ENCODE measurements at places on chromosomes 16 and 17. TPM values are rescaled to one million over a fixed set of nuclear protein-coding genes. Genes with fewer than 3 reads are reported as not detected.

The BMERB1 gene
- polyA plus RNA-seq, result 74.9 TPM

The NEUROD2 gene
- not detected for polyA plus RNA-seq

The OR2C1 gene
- not detected for polyA plus RNA-seq

The C17orf100 gene
- polyA plus RNA-seq, result 0.86 TPM

The UBE2G1 gene
- 19.4 TPM for polyA plus RNA-seq

The EFNB3 gene
- 0.15 TPM for polyA plus RNA-seq

The CA7 gene
- polyA plus RNA-seq, result not detected

The TBC1D3H gene
- polyA plus RNA-seq, result not detected

The GNGT2 gene
- 2.6 TPM for polyA plus RNA-seq

The NAA60 gene
- polyA plus RNA-seq, result 39.1 TPM

The CCDC102A gene
- polyA plus RNA-seq, result 8.1 TPM

The TAC4 gene
- not detected for polyA plus RNA-seq

The SPATA32 gene
- not detected for polyA plus RNA-seq

The SEZ6L2 gene
- polyA plus RNA-seq, result 0.51 TPM

The TCAP gene
- 5,784 TPM for polyA plus RNA-seq

The SP6 gene
- polyA plus RNA-seq, result 0.19 TPM

The PLCG2 gene
- 2.5 TPM for polyA plus RNA-seq
